Left renal cortex interstitium (tissue), 4 donors: ENCODE measurements at places on chromosomes 1 and 21.

DNA sequence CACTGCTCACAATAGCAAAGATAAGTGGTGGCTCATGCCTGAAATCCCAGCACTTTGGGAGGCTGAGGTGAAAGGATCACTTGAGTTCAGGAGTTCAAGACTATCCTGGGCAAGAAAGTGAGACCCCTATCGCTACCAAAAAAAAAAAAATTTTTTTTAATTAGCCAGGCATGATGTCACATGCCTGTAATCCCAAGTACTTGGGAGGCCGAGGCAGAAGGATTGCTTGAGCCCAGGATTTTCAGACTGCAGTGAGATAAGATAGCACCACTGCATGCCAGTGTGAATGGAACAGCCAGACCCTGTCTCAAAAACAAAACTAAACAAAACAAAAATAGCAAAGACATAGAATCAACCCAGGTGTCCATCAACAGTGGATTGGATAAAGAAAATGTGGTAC lies 50.6 kb downstream of the HSF2BP start:
- no peak for DNase-seq

GRCh38 chr1:217009376-217009775 lies 286.1 kb upstream of the ESRRG start:
- DNase-seq: no peak

- no peak for DNase-seq
Observed at GRCh38 chr1:245375789-245376460, 221.1 kb downstream of the KIF26B start.

- no peak for DNase-seq
Observed at GRCh38 chr1:190474650-190475211, 2.9 kb downstream of the BRINP3 start.

DNA sequence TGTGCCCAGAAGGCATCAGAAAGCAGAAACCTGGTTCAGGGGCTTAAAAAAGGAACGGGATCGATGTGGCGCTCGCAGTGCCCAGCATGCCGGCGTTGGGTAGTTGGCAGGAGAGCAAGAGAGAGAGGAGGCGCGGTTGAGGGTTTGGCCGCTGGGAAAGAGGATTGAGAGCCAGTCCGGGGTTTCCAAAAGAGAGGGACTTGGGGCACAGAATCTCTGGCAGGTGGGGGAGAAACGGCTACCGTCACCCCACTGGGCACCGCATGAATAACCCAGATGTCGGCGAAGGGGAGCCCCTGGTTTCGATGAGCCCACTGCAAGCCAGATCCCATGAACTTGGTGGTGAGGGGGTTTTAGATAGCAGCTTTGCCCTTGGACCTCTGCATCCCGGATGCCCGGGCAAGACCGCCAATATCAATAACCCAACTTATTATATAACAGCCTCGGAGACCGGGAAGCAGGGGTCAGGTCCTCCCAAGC lies 60.4 kb upstream of the ACOT11 start:
- DNase-seq: no peak

- no peak for DNase-seq
Observed at GRCh38 chr1:157137408-157138219, 581 bp downstream of the ETV3 start.

DNA sequence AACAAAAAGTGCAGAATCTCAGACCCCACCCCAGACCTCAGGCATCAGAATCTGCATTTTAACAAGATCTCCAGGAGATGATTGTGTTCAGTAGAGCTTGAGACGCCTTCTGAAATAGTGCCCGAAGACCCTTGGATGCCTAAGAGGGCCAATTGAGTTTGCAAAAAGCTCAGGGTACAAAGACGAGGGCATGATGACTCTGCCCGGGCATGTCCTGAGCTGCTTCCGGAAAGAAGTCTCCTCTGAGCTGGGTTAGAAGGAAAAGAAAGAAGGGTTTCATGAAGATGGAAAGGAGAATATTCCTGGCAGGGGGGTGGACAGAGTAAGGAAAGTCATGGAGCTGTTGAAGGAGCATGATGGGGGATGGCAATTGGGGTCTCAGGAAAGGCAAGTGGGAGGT lies 246.1 kb upstream of the TMEM51 start:
- DNase-seq: no peak

GRCh38 chr1:42144711-42145388 lies 8.4 kb upstream of the GUCA2B start:
- DNase-seq: no peak

GRCh38 chr1:153573351-153573750 lies 7.7 kb upstream of the S100A2 start:
- DNase-seq: no peak

GRCh38 chr1:235325854-235326253 lies 2.1 kb downstream of the ARID4B start:
- no peak for DNase-seq

DNA sequence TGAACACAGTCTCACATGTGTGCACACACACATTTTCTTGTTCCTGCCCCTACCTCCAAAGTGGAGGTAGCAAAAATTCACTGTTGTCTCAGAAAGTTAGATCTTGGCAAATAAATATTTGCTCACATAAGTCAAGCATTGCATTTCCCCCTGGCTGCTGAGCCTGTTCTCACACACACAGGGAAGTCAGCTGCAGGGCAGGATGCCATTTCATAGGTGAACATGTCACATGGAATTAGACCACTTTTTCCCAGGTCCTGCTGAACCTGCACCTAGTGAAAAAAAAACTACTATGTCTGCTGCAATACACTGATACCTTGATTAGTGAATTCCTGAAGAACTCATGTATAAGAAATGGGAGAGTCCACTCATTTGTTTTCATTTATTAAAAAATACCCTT lies 5.3 kb upstream of the CD55 start:
- no peak for DNase-seq

DNA sequence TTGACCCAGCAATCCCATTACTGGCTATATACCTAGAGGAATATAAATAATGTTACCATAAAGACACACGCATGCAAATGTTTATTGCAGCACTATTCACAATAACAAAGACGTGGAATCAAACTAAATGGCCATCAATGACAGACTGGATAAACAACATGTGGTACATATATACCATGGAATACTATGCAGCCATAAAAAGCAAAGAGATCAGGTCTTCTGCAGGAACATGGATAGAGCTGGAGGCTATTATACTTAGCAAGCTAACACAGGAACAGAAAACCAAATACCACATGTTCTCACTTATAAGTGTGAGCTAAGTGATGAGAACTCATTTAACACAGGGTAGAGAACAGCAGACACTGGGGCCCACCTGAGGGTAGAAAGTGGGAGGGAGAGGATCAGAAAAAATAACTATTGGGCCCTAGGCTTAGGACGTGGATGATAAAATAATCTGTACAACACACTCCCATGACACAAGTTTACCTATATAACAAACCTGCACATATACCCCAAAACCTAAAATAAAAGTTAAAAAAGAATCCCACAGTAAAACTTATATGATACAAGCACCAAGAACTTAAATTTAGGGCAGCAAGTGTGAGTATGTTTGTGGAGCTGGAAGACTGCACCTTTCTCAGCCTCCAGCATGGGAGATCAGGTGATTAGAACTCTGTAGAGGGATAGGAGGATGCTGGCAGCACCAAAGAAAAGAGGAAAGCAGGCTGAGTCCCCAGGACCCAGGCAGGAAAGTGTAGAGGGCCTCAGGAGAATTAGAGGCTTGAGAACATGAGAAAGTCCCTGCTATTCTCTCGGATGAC lies 320.8 kb upstream of the USP24 start:
- no peak for DNase-seq

- DNase-seq: no peak
Observed at GRCh38 chr1:54362881-54363340, 43.3 kb downstream of the SSBP3 start.

DNA sequence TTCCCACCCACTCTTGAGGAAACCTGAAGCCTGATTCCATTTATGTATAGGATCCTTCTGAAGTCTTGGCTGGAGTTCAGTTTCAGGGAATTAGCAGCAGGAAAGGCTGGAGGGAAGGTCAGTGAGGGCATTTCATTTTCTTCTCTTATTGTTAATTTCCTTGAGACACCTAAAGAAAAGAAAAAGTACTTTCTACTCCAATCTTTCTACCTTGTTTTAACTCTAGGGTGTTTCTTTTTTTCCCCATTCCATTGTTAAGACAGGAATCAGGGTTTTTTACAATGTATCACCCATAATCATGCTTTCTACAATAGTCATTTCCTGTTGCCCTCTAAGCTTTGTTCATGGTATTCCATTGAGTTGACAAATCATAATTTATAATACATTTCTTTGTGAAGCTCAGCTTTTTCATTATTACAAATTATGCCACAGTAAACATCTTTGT lies 27.4 kb downstream of the SNRPE start:
- no peak for DNase-seq

DNA sequence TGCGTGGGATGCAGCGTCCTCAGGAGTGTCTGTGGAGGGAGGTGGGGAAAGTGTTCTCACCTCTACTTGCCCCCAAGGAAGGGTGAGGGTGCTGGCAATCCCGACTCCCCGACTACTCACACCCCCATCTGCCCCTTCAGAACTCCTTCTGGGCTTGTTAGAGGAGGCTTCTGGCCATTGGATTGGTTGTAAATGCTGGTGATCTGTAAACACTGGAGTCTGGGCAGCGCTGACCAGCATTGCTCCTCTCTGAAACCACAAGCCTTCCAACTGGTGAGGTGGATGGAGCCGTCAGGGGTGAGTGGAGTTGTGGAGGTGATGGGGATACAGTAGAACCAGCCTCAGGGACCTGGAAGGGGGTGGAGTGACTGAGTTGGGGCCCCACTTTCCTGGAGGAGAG lies 59.3 kb downstream of the NKAIN1 start:
- DNase-seq: no peak

GRCh38 chr1:159179906-159180305 lies 8.5 kb downstream of the CADM3 start:
- DNase-seq: no peak

- DNase-seq: no peak
Observed at GRCh38 chr1:158180741-158181576, at the start of gene CD1D. Gene CD1D (plus strand): TSS chr1:158180895. CDS start chr1:158181102, 207 bp downstream.

- no peak for DNase-seq
Observed at GRCh38 chr1:65762081-65762862, 30.4 kb upstream of the PDE4B start.

DNA sequence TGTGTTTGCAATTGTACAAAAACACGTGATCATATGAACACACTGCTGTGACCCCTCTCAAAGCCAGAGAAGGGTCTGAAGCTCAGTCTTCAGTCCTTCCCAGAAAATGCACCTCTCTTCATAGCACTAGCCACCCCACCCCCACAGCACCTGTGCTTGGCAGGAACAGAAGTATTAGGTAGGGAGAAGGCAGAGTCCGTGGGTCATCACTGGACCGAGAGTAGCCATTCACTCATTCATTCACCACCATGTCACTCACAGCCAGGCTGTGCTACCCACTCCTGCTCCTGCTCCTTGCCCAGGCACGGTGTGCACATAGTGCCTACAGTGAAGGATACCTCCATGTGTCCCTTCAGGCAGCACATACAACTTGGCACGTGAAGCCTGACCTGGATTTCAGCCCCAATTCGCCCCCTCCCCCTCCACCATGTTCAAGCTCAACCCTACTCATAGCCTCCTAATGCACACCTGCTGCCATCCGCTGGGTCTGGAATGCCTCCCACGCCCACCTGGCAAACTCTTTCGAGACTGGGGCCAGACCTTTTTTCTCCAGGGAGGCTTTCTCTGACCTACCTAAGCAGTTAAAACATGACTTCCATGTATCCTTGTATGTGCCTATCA lies 81.9 kb upstream of the GALNT2 start:
- DNase-seq: no peak

- no peak for DNase-seq
Observed at GRCh38 chr1:205044741-205045140, 1.7 kb downstream of the CNTN2 start.

- DNase-seq: no peak
Observed at GRCh38 chr1:150596095-150596892, 16.9 kb upstream of the MCL1 start.

GRCh38 chr21:33539616-33540015 lies 2.3 kb downstream of the GART start:
- no peak for DNase-seq

GRCh38 chr21:37208741-37209225 lies 58.4 kb downstream of the VPS26C start:
- peak; percentile 42 for DNase-seq

GRCh38 chr1:12426030-12426429 lies 192.0 kb downstream of the DHRS3 start:
- no peak for DNase-seq

DNA sequence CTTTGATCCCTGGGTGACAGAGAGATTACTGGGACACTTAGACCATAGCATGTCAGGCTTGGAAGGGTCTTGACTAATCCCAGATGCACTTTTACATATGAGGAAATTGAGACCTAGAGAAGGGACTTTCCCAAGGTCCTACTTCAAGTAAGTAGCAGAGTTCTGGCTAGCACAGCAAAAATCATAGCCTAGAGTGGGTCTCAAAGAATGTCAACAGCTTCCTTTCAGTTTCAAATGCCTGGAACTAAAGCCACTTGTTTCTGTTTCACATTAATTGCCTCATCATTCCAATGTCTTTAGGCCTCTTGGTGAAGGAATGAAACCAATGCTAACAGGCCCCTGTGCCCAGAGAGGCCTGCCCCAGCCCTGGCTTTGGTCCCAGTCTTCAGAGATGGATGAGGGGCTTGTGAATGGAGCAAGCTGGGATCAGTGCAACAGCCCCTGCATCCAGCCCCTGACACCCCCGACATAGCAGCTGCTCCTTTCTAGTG lies 26.6 kb downstream of the ATF3 start:
- no peak for DNase-seq

- DNase-seq: no peak
Observed at GRCh38 chr1:165842023-165842670, 14.7 kb downstream of the UCK2 start.
